ENCODE measurements at places on chromosomes 7 and 10. TPM values are rescaled to one million over a fixed set of nuclear protein-coding genes. Genes with fewer than 3 reads are reported as not detected.

DNA sequence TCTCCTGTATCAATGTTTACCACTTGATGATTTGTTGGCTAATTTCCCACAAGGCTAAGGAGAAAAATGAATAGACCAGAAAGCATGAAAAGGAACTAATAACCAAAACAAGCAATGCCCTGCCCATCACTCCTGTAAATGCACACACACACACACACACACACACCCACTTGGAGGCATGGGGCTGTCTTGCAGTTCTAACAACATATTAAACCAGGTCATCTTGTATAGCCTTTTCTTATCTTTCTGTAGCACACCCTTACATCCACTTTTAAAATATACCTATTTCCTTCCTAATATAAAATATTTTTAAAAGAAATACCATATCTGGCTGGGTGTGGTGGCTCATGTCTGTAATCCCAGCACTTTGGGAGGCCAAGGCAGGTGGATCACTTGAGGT is 105.3 kb downstream of the CTTNBP2 start:
- no peak for DNase-seq

DNA sequence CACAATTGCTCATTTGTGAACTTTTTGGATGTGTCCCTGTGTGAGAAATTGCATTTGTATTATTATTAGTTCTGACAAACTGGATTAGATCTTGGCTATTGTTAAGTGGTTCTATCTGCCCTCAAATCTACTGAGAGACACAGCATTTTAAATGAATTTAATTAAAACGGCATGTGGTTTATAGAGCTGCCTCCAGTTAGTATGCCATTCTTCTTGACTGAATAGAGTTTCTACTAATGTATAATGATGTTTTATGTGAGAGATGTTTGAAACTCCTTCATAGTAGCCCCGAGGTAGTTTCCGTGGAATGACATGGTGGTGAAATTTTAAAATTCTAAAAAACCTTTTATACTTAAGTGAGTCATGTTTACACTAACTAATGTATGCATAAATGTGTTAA is 110.9 kb downstream of the DYNC1I1 start:
- DNase-seq, result no peak

The TDRD1 gene
- 0.33 TPM for polyA plus RNA-seq

The MMP21 gene
- 0.25 TPM for polyA plus RNA-seq

The TMEM196 gene
- not detected for polyA plus RNA-seq

GRCh38 chr10:115988380-115988779 is 284.6 kb downstream of the GFRA1 start:
- no peak for DNase-seq

DNA sequence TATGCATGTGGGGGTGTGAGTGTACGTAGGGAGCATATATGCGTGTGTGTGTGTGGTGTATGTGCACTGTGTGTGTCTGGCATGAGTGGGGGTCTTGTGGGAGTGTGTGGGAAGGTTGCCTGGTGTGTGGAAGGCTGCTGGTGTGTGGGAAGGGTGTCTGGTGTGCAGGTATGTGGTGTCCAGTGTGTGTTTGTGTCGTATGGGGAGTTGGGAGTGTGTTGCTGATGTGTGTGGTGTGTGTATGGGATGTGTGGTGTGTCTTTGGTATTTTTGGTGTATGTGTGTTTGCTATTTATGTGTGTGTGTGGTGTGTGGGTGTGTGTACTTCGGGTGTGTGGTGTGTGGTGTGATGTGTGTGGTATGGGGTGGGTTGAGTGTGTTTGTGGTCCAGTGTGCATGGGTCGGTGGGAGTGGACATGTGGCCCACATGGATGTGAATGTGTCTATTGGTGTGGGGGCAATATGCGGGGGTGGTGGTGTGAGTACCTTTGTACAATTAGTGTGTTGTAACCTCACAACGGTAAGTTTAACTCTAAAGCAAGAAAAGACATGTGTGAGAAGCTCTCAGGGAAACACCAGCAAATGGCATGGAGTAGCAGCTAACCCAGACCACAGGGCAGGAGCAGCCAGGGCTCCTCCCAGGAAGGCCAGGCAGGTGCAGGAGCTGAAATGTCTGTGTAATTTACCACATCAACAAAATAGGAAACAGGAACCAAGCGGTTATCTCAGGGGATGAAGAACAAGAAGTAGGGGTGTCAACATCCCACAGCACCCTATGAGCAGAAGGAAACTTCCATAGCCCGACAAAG is 11.9 kb downstream of the ANTXRL start:
- no peak for DNase-seq

- DNase-seq, result no peak
Measured at GRCh38 chr7:137305901-137306621, 37.5 kb downstream of the PTN start.

The COL13A1 gene
- polyA plus RNA-seq, result 18.0 TPM

The HOGA1 gene
- polyA plus RNA-seq, result 0.36 TPM

GRCh38 chr7:42071372-42072261 is 165.4 kb downstream of the GLI3 start:
- DNase-seq, result peak; percentile 67

GRCh38 chr10:33010132-33011037 is 52.4 kb upstream of the ITGB1 start:
- DNase-seq, result peak; percentile 51

- no peak for DNase-seq
Measured at GRCh38 chr10:7258948-7259523, 151.8 kb downstream of the SFMBT2 start.

The ENKUR gene
- 0.32 TPM for polyA plus RNA-seq

GRCh38 chr10:124465777-124466488 is 4.3 kb downstream of the LHPP start:
- no peak for DNase-seq

- DNase-seq, result no peak
Measured at GRCh38 chr10:91412354-91413087, 2.4 kb downstream of the HECTD2 start.

The CCDC172 gene
- not detected for polyA plus RNA-seq

GRCh38 chr7:158549616-158550393 is 37.8 kb downstream of the PTPRN2 start:
- peak; percentile 88 for DNase-seq

The OR2A14 gene
- polyA plus RNA-seq, result not detected

The IKZF1 gene
- polyA plus RNA-seq, result 2.9 TPM

GRCh38 chr10:88980247-88980646 is 10.4 kb upstream of the FAS start:
- DNase-seq, result no peak

GRCh38 chr10:130787243-130787642 is 524.3 kb downstream of the TCERG1L start:
- DNase-seq, result peak; percentile 59

- no peak for DNase-seq
Measured at GRCh38 chr10:125692601-125693523, 9.9 kb upstream of the TEX36 start.

The TMEM178B gene
- polyA plus RNA-seq, result 0.76 TPM

The ADAM8 gene
- 2.3 TPM for polyA plus RNA-seq

The GRID1 gene
- polyA plus RNA-seq, result 2.7 TPM

DNA sequence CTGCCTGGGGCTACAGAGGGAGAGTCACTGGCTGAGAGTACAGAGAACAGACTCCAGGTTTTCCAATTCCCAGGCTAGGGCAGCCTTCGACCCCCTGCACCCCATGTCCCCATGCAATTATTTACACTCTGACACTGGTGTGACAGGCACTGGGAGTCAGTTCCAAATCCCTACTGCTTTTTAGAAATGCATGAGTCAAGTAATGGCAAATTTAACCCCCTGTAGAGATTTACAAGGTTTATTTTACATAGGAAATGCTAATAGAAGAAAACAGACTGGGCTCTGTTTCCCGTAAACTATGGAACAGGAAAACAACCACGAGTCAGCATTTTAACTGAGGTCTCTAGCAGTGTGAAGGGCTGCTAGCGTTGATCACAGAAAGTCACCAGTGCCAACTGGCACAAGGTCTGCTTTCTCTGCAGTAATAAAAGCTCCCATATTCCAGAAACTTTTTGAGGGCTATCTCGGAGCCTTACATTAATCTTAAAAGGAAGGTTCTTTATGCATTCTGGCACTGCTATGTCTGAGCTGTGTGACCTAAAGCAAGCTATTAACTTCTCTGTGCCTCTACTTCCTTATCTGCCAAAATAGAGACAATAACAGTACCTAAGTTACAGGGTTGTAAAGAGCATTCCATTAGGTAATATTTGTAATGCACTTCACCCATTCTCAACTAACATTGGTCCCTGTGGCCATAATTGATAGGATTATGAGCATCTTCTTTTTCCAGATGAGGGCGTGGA is 28.2 kb downstream of the NOD1 start:
- no peak for DNase-seq

The GRM3 gene
- 0.15 TPM for polyA plus RNA-seq

- peak; percentile 75 for DNase-seq
Measured at GRCh38 chr10:26555719-26556368, 117.7 kb downstream of the APBB1IP start.

- peak; percentile 42 for DNase-seq
Measured at GRCh38 chr10:15585303-15585715, 134.4 kb downstream of the ITGA8 start.

GRCh38 chr10:89221919-89222318 is 14.8 kb upstream of the CH25H start:
- no peak for DNase-seq

The ATP6V1F gene
- polyA plus RNA-seq, result 122 TPM

The PDZD7 gene
- 1.4 TPM for polyA plus RNA-seq

DNA sequence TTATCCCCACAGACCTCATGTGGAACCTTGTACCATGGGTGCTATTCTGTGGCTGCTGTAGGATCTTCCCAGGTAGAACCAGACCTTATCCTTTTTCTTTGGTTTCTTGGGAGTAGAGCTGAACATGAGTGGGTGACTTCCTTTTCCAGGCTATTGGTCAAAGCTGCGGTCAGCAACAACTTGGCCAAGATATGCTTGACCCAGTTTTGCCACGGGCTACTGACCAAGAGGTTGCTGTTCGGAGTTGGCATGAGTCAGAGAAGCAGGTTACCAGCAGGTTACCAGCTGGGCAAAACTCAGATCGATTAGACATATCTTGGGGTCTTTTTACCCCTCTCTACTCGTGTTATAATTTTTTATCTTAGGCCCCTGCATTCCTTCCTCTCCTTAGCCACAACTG is 36.7 kb upstream of the HDAC9 start:
- no peak for DNase-seq

GRCh38 chr7:5359344-5359743 is 64.3 kb downstream of the TNRC18 start:
- DNase-seq, result no peak

The SLC18A2 gene
- polyA plus RNA-seq, result 0.42 TPM

- DNase-seq, result no peak
Measured at GRCh38 chr7:14937581-14937980, 35.0 kb upstream of the DGKB start.

The ACSL5 gene
- polyA plus RNA-seq, result 3.0 TPM

The TRIM74 gene
- polyA plus RNA-seq, result 0.22 TPM

DNA sequence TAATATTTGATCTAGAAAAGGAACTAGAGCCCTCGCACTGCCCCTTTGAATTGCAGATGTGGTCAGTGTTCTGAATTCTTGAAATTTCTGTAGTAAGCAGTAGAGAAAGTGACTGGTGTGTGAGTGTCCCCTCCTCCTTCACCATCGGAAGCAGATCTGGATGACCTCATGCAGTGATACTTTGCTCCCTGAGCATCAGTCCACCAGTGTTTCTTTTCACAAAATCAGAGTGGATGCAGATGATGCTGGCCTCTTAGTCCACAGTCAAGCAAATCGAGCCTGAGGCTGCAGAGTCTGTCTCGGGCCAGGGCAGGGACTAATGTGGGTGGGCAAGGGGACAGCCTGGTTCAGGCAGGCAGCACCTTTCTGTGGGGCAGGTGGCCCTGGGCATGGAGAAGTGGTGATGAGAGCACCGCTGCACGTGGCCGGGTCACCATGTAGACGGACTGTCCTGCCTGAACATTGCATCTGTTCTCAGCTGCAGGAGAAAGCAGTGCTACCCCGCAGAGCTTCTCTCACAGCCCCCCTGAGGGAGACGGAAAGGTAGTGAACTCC is 5.4 kb downstream of the INSIG1 start:
- DNase-seq, result no peak

DNA sequence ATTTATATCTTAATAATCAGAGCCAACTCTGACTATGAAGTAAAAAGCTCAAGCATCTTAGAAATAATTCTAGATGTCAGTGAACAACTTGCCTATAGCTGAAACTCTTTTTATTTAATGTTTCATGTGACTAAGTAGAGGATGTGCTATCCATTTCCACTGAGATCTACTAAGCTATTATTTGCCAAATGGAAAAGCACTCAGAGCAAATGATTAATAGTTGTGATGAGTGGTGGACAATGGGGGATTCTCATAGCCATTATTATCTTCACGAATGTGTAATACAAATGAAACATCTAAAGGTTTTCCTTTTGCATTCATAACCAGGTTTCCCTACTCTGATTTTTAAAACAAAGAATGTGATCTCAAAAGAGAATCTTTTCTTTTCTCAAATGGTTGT is 126.6 kb upstream of the GNAI1 start:
- no peak for DNase-seq

GRCh38 chr10:3525832-3526449 is 259.1 kb downstream of the KLF6 start:
- peak; percentile 93 for DNase-seq

The LGI1 gene
- polyA plus RNA-seq, result 47.6 TPM

DNA sequence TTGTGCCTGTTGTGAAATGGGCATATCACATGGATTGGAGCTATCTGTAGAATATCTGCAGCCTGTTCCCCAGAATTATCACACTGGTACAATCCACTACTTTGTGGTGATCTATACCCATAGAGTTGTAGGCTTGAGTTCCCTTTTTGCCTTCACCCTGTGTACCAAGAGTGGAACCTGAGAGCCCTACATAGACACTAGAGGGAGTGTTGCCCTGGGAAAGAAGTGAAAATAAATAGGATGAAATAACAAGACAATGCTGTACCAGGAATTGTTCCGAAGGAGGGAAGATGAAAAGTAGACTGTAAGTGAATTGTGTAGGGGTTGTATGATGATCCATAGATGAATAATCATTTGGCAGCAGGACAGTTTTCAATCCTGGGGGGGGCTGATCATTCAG is 9.0 kb downstream of the SORCS3 start:
- DNase-seq, result no peak

- DNase-seq, result no peak
Measured at GRCh38 chr7:101436221-101436735, 73.6 kb downstream of the COL26A1 start.

The TMEM130 gene
- 4.5 TPM for polyA plus RNA-seq

- no peak for DNase-seq
Measured at GRCh38 chr10:18429335-18429734, 222.1 kb downstream of the NSUN6 start.
